ENCODE measurements at places on chromosomes 3 and 15.

DNA sequence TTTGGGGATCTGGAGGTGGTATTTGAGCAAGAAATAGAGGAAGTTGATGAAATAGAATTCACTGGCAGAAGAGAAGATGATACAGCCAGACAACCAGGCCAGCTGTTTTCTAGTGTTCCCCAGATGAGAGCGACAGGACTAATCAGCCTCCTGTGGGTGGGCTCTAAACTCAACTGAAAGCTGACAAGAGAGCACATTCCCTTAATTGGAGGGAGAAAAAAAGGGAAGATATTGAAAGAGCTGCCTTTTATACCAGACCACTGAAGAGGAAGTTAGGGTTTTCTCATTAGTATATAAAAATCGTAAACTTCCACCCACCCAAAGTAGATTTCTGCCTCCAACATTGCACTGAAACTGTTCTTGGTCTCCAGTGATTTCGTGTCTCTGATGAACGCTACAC lies 6.5 kb upstream of the TM4SF19 start:
- no peak for DNase-seq

GRCh38 chr15:43905755-43906154 lies 79.0 kb downstream of the WDR76 start:
- no peak for DNase-seq

DNA sequence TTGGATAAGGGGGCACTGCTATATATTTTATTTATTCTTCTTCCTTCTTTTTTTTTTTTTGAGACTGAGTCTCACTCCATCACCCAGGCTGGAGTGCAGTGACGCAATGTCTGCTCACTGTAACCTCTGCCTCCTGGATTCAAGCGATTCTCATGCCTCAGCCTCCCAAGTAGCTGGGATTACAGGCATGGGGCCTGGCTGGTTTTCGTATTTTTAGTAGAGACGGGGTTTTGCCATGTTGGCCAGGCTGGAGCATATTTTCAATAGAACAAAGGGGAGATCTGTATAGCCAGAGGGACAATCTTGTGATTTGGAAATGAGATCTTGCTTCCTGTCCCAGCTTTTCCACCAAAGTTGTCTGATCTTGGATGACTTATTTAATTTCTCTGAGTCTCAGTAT lies 133.1 kb upstream of the ABHD17C start:
- no peak for DNase-seq

DNA sequence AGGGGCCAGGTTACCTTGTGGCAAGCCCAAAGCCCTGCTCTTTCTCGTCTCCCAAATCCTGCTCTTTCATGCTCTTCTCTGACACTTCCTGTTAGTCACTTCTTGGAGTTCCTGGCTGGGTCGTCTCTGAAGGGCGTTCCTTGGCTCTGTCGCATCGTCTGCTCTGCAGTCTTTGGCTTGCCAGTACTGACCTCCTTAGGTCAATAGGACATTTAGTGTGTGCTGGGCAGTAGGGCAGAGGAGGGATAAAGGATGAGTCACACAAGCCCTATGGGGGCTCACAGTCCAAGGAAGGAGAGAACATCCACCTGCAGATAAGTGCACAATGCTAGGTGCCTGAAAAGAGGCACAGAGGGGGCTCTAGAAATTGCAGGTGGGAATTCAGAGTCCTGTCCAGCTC lies 87.5 kb downstream of the FAM43A start:
- no peak for DNase-seq

- no peak for DNase-seq
Observed at GRCh38 chr3:197466586-197467399, 89.0 kb downstream of the BDH1 start.

GRCh38 chr3:172466553-172467130 lies 18.4 kb upstream of the GHSR start:
- DNase-seq: no peak

- no peak for DNase-seq
Observed at GRCh38 chr15:69704229-69704628, 251.6 kb downstream of the RPLP1 start.

GRCh38 chr3:59065240-59065639 lies 15.4 kb upstream of the CFAP20DC start:
- no peak for DNase-seq

- no peak for DNase-seq
Observed at GRCh38 chr3:107283948-107284347, 93.3 kb upstream of the CCDC54 start.

DNA sequence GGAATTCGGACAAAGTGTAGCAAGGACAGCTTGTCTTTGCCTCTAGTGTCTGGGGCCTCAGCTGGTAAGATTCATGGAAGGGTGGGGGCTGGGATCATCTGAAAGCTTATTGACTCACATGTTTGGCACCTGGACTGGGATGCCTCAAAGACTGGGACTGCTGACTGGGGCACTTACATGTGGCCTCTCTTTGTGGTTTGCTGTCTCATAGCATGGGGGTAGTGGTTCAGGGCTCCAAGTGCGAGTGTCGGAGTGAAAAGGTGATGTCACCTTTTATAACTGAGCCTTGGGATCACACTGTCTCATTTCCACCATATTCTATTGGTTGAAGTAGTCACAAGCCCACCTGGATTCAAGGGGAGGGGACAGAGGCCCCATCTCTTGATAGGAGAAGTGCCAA lies 6.8 kb downstream of the MFSD1 start:
- DNase-seq: no peak

DNA sequence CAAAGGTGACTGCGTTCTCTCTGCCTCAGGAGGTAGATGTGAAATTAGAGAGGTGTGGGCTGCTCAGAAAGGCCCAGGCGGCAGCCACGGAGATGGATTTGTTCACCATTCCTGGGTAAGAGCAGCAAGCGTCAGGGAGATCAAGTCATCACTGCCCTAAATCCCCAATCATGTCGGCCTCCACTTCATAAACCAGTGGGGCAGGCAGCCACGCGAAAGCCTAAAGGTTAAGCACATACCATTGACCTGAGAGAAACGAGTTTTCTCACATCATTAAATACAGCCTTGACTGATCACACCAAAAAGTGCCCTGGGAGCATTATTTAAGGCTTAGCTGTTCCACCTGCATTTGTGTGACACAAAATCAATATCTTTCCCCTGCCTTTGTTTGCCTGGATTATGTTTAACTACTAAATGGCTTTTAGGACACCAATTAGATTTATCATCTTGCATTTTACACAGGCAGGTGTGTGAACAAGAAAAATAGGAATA lies 50.7 kb upstream of the FOXB1 start:
- no peak for DNase-seq

DNA sequence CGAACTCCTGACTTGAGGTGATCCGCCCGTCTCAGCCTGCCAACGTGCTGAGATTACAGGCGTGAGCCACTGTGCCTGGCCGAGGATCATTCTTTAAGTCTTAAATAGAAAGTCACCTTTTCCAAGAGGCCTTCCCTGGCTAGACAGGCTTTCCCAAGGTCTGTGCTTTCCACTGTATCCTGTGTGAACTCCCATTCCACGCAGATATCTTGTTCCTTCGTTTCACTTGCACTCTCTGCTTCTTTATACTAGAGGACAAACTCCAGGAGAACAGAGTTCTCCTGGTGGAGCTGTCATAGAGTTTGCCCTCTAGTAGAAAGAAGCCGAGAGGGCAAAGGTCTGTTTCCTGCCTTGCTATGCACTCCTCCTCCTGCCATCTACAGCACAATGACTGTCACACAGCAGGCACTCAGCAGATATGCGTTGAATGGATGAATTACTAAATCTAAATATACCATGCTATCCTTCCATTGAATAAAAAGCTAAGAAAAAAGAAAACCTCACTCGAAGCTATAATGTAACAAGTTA lies 211.2 kb downstream of the FOXP1 start:
- DNase-seq: no peak

DNA sequence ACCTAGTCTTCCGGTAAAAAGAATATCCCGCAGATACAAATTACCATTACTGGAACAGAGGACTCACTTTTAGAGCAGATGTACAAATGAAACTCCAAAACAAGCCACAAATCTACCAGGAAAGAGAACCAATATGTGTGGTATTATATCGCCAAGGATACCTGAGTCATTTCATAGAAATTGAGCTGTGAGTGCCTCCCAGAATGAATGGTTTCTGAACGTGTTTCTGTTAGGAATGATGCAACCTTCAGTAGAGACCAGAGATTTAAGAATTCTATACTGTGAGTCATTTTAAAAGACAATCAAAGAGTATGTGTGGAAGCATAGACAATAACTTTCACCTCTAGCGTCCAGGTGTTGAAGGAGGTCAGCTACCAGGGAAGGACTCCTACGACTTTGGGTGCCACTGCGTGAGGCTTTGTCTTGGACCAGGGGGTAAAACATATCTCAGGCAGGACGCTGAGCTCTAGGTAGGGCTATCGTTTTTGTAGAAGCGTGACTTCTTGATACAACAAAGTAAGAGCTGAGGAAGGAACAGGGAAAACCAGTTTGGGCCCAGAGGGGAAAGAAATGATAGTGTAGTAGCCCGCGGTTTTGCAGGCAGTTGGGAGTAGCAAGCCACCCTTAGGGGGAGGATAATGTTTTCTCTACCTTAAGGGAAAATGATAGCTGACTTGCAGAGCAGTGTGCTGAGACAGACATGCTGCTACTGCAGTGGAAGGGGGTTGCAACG lies 210.4 kb downstream of the TP63 start:
- DNase-seq: no peak

DNA sequence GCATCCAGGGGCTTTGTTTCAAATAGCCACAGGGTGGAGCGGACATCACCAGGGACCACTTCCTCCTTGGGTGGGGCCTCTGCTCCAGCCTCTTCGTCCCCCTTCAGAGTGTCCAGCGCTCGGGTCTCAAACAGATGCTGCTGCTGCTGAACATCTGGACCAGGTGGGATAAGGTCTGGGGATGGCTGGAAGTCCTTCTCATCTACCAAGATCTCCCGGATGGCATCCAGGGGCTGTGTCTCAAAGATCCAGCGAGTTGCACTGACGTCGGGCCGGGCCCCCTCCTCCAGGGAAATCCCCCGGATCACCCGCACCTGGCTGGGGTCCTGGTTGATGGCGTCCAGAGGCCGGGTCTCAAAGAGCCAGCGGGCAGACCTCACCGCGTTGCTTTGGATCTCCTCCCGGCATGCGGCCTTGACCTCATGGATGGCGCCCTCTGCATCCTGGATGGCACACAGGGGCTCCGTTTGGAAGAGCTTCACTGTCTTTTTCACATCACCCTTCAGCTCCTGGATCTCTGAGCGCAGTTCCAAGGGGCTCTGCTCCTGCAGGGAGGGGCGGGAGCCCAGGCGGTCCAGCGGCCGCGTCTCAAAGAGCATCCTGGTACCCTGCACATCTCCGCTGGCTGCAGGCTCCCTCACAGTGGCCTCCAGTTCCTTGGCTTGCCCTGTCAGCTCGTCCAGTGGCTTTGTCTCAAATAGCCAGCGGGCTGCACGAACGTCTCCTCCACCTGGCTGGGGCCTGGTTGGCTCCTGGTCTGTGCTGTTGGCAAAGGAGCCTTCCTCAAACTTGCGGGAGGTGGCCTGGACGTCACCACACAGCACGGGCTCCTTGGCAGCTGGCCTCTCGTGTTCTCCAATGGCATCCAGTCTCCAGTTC lies 3.9 kb downstream of the XIRP1 start:
- no peak for DNase-seq

DNA sequence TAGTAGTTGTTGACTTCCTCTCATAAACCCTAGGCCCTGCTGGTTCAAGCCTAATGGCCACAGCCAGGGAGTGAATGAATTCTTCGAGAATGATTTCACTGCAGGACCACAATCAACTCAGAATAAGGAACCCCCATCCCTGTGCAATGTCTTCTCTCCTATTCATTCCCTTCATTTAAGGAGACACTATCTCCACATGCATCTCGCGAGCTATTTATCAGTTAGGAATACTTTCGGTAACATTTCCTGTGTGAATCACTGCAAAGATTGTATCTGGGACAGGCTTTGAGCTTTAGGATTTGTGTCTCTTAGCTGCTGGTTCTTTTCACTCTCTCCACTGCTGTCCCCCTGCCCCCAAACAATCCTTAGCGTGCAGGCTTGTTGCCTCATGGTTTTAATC lies 94.4 kb downstream of the MYLK start:
- no peak for DNase-seq

DNA sequence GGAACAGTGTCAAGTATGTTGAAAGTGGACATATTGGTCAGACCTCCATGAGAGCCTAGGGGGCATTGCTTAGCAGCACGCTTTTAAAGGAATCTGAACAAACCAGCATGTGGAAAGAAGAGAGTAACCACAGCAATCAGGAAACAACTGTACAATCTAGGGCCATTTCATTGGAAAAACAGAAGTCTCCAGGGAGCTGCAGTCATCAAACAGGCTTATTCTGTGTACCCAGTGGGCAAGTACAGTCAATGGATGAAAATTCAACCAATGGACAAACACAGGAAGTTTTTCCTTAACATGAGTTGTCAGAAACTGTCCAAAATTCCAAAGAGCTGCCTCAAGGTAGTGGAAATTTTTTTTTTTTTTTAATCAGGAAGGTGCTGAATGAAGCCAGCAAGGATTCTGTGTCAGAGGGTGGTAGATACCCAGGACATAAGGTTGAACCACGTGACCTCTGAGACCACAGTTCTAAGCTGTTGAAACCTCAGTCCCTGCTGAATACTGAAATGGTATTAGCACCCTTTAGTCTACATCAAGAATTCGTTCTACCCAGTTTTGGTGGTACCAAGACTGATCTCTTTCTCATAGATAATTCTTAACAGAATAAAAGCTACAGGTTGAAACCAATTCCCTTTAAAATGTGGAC lies 4.4 kb upstream of the DLG1 start:
- no peak for DNase-seq

DNA sequence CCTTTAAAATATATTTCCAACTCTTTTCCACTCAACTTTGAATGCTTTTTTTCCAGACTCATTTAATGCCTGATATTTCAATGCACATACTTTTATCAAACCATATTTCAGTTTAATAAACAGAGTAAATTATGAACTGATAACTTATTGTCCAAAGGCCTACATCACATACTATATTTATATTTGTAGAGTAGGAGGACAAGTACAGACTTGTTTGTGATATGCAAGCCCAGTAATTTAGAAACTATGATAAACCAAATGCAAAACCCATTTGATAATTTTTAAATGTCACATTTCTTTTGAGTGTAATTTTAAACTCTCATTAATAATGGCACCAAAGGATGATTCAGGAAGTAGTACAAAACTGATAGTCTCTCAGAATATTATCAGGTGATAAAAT lies 3.3 kb downstream of the RFX7 start:
- DNase-seq: no peak

DNA sequence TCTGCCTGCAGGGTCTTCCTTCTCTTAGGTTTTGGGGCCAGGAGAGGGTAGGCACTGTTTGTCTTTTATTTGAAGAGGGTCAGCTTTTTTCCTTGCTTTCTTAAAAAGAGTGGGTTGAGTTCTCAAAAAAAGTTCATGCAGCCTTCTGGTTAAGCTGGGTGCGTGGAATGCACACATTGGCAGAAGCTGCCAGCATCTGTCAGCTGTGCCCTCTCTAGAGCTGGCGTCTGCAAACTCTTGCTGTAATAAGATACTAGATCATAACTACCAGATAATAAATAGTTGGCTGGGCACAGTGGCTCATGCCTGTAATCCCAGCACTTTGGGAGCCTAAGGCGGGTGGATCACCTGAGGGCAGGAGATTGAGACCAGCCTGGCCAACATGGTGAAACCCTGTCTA lies 373.4 kb downstream of the OCA2 start:
- no peak for DNase-seq

DNA sequence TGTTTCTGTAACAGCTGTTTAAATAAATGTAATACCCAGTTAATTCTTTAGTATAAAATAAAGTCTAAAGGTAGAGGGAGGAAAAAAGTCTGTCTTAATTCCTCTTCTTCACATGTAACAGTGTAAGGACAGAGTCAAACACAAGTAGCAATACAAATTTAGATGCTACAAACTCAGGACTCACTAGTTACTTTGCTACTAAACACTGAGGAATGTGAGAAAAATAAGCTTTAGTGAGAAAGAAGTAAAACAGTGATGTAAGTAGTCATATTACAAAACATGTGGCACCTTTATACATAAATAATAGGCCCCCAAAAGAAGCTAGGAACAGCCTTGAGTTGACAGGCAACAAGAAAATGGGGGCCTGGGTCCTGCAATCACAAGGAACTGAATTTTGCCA lies 113.0 kb downstream of the TBC1D5 start:
- no peak for DNase-seq

Measured in activated CD4-positive, alpha-beta T cell treated with anti-CD3 and anti-CD28 coated beads for 24 hours (primary cell).